ENCODE measurements at places on chromosomes 13 and 19.

DNA sequence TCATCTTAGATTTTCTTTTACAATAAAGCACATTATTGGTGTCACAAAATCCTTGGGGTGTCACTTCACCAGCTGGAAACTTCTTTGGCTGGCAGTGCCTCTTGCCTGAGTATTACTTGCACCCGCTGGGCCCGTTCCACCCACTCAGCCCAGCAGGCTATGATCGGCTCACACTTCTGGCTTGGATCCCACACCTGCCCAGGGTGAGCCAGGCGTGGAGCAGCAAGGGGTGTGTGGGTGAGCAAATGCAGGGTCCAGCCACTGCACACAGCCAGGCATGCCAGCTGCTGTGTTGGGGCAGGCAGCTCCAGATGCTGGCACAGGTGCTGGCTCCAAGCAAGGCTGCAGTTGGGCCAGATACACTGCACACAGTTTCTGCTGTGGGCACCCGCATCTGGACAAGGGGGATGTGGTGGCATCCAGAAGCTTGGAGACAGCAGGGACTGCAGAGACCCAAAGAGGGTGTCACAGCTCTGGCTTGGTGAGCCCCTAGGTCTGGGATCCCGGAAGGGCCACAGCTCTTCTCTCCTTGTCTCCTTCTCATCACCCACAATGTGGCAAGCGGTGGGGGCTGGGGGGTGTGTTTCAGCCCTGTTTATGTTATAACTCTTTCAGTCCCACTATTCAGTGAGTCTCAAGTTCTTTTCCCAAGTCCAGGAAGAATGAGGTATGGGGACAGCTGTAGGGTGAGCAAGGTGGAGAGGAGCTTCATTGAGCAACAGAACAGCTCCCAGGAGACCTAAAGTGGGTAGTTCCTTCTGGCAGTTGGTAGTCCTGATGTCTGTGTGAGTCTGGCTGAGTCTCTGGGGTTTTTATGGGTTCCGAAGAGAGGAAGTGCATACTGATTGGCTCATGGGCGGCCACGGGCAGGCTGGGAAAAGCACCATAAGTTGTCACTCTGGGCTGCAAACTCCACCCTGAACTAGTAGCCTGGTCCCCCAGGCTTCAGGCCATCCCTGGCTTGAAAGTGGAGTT lies 25.3 kb upstream of the TBC1D4 start:
- DNase-seq = no peak

GRCh38 chr13:41554626-41555386 lies 97.5 kb downstream of the RGCC start:
- no peak for DNase-seq

DNA sequence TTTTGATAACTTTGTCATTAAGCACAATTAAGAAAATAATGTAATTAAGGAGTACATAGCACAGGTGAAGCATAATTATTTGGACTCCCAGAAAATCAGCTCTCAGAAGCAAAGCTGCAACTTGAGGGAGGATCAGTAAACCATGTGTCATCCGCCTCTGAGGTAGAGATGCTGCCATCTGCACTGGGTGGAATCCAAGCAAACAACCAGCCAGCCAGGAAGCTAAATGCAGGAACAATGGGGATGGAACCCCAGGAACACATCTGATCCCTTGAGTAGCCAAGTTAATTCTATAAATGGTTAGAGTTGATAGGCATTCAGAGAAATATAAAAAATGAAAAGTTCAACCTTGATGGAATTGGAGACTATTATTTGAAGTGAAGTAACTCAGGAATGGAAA lies 520.2 kb downstream of the RFC3 start:
- DNase-seq = no peak

DNA sequence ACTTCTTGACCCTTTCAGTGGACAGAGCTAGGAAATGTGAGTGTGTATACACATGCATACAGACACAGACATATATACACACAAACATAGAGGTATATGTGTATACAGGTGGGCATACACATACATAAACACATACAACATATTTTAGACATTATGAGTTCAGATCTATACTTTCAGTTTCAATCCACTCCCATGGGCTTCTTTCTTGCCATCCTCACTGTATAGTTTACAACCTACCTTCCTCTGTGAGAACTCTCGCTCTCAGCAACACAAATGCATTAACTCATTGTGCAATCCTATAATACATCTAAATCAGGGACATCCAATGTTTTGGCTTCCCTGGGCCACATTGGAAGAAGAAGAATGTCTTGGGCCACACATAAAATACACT lies 21.2 kb upstream of the SCEL start:
- DNase-seq = no peak

- DNase-seq = no peak
Measured at GRCh38 chr13:26646603-26647002, 89.1 kb downstream of the WASF3 start.
